ENCODE measurements at places on chromosomes 16 and 17.

GRCh38 chr17:73592079-73592415, 52.2 kb downstream of the SDK2 start:
- no peak for DNase-seq

GRCh38 chr17:4318186-4318585, 48.3 kb downstream of the UBE2G1 start:
- DNase-seq: no peak

GRCh38 chr16:52747088-52747595, 200.2 kb upstream of the TOX3 start:
- DNase-seq: no peak

DNA sequence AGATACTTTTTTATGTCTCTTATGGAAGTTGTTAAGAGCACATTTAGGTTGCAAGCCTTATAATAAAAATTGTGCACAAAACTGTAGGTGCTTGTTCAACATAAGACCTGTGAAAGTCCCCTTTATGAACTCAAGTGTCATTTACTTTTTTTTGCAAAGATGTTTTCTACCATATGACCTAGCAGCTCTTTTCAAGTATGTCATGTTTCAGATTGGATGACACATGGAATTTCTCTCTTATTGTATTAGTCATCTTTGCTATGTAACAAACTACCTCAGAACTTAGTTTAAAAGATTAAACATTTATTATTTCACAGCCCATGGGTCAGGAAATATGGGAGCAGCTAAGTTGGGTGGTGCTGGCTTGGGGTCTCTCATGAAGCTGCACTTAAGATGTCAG, 57.9 kb downstream of the PHKB start:
- no peak for DNase-seq

DNA sequence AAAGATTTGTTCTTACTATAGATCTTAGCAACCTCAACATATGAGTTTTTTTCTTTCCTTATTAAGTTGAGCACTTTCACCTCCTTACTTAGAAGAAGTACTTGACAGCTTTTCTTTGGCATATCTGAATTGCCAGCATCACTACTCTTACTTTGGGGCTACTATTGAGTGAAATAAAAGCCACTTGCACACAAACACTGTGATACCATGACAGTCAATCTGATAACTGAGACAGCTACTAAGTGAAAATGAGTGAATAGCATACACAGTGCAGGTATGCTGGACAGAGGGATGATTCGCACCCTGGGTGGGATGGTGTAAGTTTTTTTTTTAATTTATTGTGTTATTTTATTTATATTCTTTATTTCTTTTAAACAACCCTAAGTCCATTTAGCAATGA, 13.5 kb upstream of the TENT4B start:
- no peak for DNase-seq

GRCh38 chr17:6381526-6382465, 53.1 kb downstream of the AIPL1 start:
- no peak for DNase-seq

DNA sequence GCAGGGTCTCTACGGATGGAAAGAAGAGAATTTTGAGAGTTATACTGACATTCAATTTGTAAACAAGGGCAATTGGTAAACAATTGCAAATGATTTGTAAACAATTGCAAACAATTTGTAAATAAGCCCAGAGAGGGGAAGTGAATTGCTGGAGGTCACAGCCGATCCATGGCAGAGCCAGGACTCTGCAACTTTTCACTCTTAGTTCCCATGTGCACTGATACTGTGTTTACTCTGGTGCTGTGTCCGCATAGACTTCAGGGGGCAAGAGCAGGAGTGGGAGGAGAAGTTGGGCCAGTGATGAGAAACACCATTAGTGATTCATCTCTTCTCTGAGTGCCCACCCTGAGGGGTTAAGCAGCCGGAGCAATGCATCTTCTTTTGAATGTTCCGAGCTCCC, 14.0 kb downstream of the SCNN1G start:
- no peak for DNase-seq

DNA sequence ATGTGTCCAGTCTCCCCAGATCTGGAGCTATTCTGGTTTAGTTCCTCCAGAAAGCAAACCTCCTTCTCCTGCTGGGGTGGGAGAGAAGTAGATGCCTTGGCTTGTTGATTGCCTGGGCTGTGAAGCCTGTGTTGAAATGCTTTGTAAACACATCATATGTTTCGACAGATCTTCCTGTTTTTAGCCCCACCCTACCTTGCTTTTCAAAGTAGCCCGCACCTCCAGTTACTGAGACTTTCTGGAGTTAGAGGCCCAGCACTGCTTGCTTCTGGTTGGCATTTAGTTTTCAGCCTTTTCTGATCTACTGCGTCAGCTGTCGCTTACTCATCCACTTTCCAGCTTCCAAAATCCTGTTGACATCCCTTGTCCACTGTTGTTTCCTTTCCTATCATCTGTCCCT, 17.9 kb upstream of the NDEL1 start:
- DNase-seq: no peak

DNA sequence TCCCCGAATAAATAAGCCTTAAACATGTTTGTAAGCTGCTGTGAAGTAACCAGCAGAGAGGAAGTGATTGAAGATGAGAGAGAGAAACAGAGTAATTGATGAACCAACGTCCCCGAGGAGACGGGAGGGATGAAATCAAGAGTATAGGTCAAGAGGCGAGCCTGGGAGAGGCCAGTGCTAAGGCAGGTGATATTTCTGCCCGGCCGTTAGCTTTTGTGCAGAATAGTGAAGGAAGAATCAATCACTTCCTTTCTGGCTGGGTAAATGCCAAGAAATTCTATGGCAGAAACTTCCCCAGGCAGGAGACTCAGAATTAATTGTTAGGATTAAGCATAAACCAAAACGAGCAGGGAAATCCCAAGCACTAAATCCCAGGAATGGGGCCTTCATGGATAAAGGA, 273.8 kb downstream of the CDH13 start:
- DNase-seq: no peak

DNA sequence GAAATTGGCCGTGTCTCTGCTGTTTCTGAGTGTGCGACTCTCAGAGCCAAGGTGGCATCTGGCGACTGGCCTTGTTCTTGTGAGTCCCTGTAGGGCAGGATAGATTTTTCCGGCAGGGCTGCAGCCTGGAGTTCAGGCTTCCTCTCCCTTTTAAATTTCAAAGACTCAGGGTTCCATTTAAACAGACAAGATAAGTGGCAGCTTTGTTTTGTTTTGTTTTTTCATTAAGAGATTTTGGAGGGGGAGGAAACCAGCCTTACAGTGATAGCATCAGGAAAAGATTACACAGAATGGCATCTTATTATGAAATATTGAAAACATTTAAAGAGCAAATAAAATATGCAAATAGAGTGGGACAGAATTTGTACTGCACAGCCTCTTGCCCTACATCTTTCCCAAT, 151.3 kb downstream of the RPTOR start:
- no peak for DNase-seq

- no peak for DNase-seq
These were observed 30.7 kb upstream of the SOX9 start for GRCh38 chr17:72090108-72090507.

- no peak for DNase-seq
These were observed 12.2 kb upstream of the C16orf54 start for GRCh38 chr16:29757950-29758466.

DNA sequence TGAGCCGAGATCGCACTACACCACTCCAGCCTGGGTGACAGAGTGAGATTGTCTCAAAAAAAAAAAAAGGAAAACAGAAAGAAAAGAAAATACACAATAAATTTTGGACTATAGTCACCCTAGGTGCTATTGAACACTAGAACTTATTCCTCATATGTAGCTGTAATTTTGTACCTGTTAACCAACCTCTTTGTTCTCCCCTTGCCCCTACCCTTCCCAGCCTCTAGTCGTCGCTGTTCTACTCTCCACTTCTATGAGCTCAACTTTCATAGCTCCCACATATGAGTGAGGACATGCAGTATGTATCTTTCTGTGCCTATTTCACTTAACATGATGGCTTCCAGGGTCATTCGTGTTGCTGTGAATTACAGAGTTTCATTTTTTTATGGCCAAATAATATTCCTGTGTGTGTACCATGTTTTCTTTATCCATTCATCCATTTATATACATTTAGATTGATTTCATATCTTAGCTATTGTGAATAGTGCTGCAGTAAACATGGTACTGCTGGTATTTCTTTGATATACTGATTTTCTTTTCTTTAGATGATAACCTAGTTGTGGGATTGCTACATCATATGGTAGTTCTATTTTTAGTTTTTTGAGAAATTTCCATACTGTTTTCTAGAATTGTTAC, 28.3 kb downstream of the VPS35L start:
- peak; percentile 23 for DNase-seq

GRCh38 chr17:60902399-60902798, 224.7 kb downstream of the BCAS3 start:
- no peak for DNase-seq

DNA sequence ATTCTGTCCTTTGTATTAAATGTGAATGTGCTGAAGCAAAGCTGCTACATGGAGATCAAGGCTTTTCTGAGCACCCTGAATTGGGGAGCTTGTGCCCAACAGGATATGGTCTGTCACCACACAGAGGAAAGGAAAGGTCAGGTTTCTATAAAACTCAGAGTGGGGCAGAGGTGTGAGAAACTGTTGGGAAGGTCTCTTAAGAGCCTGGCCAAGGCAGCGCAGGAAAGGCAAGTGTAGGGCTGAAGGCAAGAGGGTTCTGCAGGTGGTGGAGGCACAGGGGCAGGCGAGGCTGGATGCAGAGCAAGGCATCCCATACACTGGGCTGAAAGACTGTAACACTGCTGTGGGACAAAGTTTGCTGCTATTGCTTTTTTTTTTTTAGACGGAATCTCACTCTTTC, 8.1 kb downstream of the COX6A2 start:
- no peak for DNase-seq
